ENCODE measurements at places on chromosomes 2 and 18.

- DNase-seq, result no peak
- no peak overlapping the region for H3K4me3 ChIP-seq
- no peak overlapping the region for H3K27ac ChIP-seq
- no peaks in the 10 kb centered on the region for H3K4me1 ChIP-seq
These were observed 146.8 kb upstream of the MSH6 start for GRCh38 chr2:47636176-47636575.

DNA sequence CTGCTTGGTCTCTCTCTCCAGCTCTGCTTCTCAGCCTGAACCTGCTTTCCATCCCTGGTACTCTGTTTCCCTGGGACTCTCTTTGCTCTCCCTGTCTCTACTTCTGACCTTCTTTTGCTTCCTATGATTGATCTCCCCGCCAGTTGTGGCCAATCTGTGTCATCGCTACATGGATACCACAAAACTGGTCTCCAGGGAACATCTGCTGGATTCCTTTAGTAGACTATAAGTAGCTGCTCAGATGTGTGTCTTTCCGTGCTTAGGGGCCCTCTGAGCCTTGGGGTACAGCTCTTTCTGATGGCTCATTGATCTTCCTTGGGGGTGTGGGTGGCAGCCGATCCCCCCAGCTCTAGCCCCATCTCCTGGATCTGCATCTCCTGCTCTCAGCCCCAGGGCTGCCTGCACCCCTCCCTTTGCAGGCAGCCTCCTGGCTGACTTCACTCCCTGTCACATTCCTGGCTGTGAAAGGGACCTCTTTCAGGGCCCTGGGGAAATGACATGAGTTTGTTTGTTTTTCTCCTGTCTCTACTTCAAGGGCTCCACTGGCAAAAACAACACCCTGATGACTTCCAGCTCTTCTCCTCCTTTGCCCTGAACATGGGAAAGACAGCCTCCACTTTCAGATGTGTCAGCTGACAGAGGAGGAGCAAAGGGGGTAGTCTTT, 333.7 kb downstream of the CYP26B1 start:
- H3K4me3 ChIP-seq, result no peak overlapping the region
- H3K4me1 ChIP-seq, result no peaks in the 10 kb centered on the region
- DNase-seq, result no peak
- H3K27ac ChIP-seq, result no peak overlapping the region

DNA sequence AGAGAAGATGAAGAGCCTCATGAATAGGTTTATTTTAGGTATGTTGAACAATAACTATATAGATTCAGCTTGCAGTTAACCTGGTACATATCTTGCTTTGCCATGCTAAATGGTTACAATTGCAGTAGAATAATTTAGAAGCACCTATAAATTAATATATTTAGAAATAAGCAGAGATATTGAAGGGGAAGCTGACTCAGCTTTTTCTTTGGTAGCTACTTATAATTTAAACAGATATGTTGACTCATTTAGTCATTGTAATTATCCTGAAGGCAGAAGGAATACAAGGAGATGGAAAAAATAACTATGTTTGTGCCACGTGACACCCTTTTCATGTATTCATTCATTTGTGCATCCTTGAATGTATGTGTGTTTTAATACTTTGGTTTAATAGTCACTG, 755.5 kb downstream of the SUCLG1 start:
- H3K4me3 ChIP-seq, result no peak overlapping the region
- H3K27me3 ChIP-seq, result no peaks in the 10 kb centered on the region
- no peak for DNase-seq

DNA sequence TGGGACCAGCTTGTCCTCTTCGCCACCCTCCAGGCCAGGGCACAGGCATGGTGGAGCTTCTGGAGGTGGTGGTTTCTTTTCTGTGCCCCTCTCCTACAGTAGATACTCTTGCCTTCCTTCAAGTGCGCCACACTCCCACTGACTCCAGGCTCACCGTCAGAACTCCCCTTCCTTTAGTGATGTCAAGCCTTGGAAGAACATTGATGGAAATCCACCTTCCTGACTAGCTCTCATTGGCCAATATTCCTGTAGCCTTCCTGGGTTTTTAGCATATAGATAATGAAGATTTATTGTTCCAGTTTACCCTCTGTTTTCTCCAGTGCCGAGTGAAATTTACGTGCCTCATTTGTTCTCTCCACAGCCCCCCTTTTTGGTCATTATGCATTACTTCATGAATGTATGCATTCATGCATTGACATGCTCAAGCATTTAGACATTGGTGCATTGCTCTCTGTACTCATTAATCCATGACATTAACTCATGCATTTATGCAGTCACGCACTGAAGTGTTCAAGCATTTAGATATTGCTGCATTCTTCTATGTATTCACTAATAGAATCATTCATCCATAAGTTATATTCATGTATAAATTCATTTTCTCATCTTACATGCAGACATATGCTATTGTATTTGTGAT, 37.3 kb downstream of the PLB1 start:
- no peak for DNase-seq
- H3K27me3 ChIP-seq, result no peaks in the 10 kb centered on the region
- H3K36me3 ChIP-seq, result no peaks in the 10 kb centered on the region
- no peaks in the 10 kb centered on the region for H3K4me1 ChIP-seq
- no peak overlapping the region for H3K27ac ChIP-seq
- H3K4me3 ChIP-seq, result no peak overlapping the region

- no peaks in the 10 kb centered on the region for H3K4me1 ChIP-seq
- no peaks in the 10 kb centered on the region for H3K36me3 ChIP-seq
- H3K27me3 ChIP-seq, result no peaks in the 10 kb centered on the region
- no peak overlapping the region for H3K27ac ChIP-seq
- DNase-seq, result no peak
These were observed 35.1 kb upstream of the MTX2 start for GRCh38 chr2:176234156-176234555.

DNA sequence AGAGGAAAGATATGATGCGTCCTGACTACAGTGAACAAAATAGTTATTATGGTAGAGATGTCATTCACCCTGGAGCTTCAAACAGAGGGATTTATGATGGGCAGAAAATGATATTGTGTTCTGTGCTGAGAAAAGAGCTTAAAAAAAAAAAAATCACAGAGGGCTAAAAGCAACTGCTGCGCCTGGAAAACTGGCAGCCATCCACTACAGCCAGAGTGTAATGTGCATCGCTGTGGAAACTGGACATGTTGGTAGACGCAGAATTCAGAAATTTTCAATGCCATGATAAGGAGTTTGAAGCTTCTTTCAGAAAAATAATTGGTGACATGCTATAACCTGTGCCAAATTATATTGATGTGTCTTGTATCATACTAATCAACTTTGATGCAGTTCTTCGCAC, 122.9 kb upstream of the SOX11 start:
- no peak overlapping the region for H3K4me3 ChIP-seq
- H3K27me3 ChIP-seq, result no peaks in the 10 kb centered on the region
- DNase-seq, result no peak

- no peak overlapping the region for H3K27ac ChIP-seq
- H3K36me3 ChIP-seq, result no peaks in the 10 kb centered on the region
- no peak for DNase-seq
- no peak overlapping the region for H3K4me3 ChIP-seq
These were observed 49.0 kb downstream of the DCDC2C start for GRCh38 chr2:3752376-3752775.

DNA sequence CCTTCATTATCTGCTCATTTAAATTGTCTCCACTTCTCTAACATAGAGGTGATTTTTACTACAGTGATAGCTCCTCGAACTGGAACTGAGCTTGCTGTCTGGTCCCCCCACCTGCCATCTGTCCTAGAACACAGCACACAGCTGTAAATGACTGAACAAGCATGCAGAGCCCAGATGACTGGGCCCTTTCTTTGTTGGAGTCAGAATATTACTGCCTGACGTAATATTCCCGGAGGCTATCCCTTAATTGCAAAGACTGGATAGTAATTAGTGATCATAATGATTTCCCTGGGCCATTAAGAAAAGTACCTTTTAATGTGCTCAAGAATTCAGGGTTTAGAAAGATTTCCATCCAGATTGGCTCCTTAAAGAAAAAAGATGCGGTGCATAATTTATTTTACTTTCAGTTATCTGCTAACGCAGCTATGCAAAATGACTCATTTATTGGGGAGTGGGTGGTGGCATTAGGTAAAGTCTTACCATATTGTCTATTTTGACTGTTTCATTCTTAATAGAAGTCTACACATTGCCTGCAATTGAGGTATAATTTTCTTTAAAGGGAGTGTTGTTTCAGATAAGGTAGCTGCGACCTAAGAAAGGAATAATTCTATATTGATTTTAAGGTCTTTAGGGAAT, 84.4 kb downstream of the MAP4K4 start:
- H3K27ac ChIP-seq, result no peak overlapping the region
- no peaks in the 10 kb centered on the region for H3K36me3 ChIP-seq
- no peak overlapping the region for H3K4me3 ChIP-seq
- DNase-seq, result no peak
- no peaks in the 10 kb centered on the region for H3K4me1 ChIP-seq

DNA sequence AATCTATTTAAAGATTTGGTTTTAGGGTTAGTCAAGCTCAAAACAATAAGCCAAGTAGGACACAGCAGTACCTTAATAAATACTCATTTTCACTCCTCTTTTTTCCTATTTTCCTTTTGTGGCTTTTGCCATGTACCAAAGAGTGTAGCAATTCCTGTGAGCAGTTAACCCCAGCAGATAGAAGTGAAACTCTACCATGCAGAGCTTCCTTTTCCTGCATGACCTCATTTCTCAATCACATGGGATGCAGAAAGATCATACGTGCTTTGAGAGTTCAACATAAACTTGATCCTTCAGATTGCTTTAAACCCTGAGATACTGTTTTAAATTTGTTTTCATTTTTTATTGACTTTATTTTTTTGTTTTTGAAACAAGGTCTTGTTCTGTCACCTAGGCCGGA, 99.1 kb upstream of the ARHGAP15 start:
- DNase-seq, result no peak
- H3K27ac ChIP-seq, result no peak overlapping the region
- no peaks in the 10 kb centered on the region for H3K36me3 ChIP-seq

- no peak for DNase-seq
- no peak overlapping the region for H3K4me3 ChIP-seq
- H3K36me3 ChIP-seq, result no peaks in the 10 kb centered on the region
- peaks cover 5% of the 10 kb centered on the region for H3K4me1 ChIP-seq
- H3K27me3 ChIP-seq, result no peaks in the 10 kb centered on the region
These were observed 241.6 kb upstream of the FN1 start for GRCh38 chr2:215677481-215677880.

DNA sequence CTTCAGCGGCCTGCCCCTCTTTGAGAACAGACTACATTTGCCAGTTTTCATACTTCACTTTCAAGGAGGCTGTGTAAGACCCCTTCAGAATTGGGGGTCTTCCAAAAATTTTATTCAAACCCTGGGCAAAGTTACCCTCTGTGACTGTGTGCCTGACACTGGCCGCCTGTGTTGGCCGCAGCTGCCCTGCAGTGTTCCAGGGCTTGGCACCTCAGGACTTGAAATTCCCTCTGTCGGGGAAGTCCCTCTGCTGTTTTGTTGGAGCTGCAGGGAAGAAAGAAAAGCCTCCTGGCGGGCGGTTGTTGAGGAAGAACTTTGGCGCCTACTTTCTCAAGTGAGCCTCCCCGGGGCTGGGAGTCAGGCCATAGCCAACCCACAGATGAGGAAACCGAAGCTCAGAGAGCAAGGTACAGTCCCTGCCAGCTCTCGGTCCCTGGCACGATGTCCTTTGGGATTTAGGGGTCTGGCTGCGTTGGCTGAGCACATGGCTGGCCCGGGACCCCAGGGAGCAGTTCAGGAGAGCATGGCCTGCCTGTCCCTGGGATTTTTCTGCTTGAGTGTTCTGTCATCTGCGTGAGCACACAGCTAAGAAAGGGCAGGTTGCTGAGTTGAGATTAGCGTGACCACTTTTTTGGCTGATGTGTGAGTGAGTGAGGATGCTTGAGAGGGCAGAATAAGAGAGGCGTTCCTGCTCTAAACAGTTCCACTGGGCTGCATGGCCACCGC, 17.9 kb upstream of the ASB1 start:
- no peaks in the 10 kb centered on the region for H3K4me1 ChIP-seq
- no peak overlapping the region for H3K4me3 ChIP-seq
- H3K36me3 ChIP-seq, result no peaks in the 10 kb centered on the region
- DNase-seq, result no peak
- H3K27me3 ChIP-seq, result no peaks in the 10 kb centered on the region
- no peak overlapping the region for H3K27ac ChIP-seq

GRCh38 chr2:167237478-167237877, 349.2 kb downstream of the XIRP2 start:
- no peaks in the 10 kb centered on the region for H3K27me3 ChIP-seq
- no peaks in the 10 kb centered on the region for H3K4me1 ChIP-seq
- DNase-seq, result no peak
- no peaks in the 10 kb centered on the region for H3K36me3 ChIP-seq
- no peak overlapping the region for H3K4me3 ChIP-seq

GRCh38 chr2:240204431-240205276, 64.2 kb upstream of the OTOS start:
- H3K4me3 ChIP-seq, result no peak overlapping the region
- H3K27me3 ChIP-seq, result no peaks in the 10 kb centered on the region
- H3K36me3 ChIP-seq, result no peaks in the 10 kb centered on the region
- no peaks in the 10 kb centered on the region for H3K4me1 ChIP-seq
- no peak for DNase-seq
